ENCODE measurements at places on chromosomes 11 and 22. TPM values are rescaled to one million over a fixed set of nuclear protein-coding genes. Genes with fewer than 3 reads are reported as not detected.

RAB30 gene
- 15.2 TPM for total RNA-seq

GRCh38 chr11:41997844-41998401, 538.5 kb upstream of the LRRC4C start:
- H3K27me3 ChIP-seq: no peaks in the 10 kb centered on the region
- H3K4me1 ChIP-seq: no peaks in the 10 kb centered on the region
- no peak overlapping the region for H3K4me3 ChIP-seq
- H3K36me3 ChIP-seq: no peaks in the 10 kb centered on the region
- no peak for DNase-seq

DNA sequence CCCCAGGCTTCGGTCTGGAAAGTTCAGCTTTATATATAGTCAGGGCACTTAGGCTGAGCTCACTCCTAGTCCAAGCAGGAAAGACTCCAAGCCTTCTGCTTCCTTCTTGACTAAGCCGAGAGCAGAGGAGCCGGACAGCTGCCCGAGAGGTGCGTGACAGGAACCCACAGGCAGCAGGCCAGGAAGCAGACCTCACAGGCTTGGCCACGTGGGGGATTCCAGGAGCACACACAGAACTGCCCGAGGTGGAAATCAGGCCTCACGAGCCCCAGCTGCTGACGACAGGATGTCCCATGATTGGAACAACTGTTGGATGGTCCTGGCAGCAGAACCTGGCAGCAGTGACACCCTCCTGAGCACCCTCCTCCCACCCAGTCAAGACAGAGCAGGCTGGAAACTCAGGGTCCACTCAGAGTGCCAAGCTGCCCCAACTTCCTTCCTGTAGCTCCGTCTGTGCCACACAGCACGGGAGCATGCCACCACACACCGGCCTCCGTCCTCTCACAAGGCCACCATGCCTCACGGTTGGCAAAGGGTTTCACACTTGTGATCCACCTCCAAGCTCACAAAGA, 5.4 kb downstream of the PLA2G6 start:
- peak overlapping the region; percentile 79 for H3K27ac ChIP-seq
- DNase-seq: peak; percentile 46
- no peaks in the 10 kb centered on the region for H3K36me3 ChIP-seq
- no peak overlapping the region for H3K4me3 ChIP-seq
- H3K4me1 ChIP-seq: peaks cover 13% of the 10 kb centered on the region

DNA sequence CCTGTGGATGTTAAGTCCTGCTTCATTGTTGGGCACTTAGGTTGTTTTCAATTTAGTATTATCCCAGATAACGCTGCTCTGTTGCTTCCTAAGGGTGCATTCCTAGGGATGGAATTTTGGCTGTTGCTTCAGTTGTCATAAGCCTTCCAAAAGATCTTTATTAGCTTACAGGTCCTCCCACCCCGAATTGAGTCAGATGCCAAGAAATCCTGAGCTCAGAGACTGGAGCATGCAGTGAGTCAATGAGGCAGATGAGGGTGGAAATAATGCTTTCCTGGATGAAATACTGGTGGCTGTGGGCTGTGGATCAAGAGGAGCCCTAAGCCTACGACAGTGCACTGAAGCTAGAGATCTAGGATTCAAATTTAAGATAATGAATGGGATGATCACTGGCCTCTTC, 10.7 kb upstream of the IL18BP start:
- H3K4me3 ChIP-seq: no peak overlapping the region
- no peaks in the 10 kb centered on the region for H3K4me1 ChIP-seq
- peaks cover 18% of the 10 kb centered on the region for H3K36me3 ChIP-seq
- no peaks in the 10 kb centered on the region for H3K27me3 ChIP-seq
- no peak overlapping the region for H3K27ac ChIP-seq

ACAD8 gene
- total RNA-seq: 28.1 TPM

DNA sequence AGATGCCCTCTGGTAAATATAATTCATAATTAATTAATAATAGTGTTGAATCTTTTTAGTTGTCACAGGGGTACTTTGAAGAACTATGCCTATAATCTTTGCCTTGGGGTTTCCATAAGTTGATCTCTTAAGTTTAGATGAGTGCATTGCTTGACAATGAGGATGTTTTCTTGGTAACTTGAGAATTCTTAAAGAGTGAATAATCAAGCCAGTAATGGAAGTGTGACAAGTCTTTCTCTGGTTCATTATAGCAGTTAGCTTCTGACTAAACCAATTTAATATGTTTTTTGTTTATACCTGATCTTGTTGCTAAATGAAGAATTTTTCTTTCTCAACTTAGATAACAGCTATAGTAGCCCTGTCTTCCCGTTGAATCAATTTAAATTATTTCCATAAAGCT, 46.2 kb downstream of the ATXN10 start:
- H3K4me3 ChIP-seq: no peak overlapping the region
- H3K27ac ChIP-seq: no peak overlapping the region
- DNase-seq: no peak
- H3K4me1 ChIP-seq: peaks cover 9% of the 10 kb centered on the region
- H3K36me3 ChIP-seq: no peaks in the 10 kb centered on the region
- no peaks in the 10 kb centered on the region for H3K27me3 ChIP-seq

- no peaks in the 10 kb centered on the region for H3K36me3 ChIP-seq
- no peaks in the 10 kb centered on the region for H3K4me1 ChIP-seq
- DNase-seq: no peak
- H3K27ac ChIP-seq: no peak overlapping the region
- H3K27me3 ChIP-seq: no peaks in the 10 kb centered on the region
Observed at GRCh38 chr11:79492008-79492407, 51.2 kb upstream of the TENM4 start.

- DNase-seq: no peak
- H3K36me3 ChIP-seq: no peaks in the 10 kb centered on the region
- H3K27me3 ChIP-seq: no peaks in the 10 kb centered on the region
- no peaks in the 10 kb centered on the region for H3K4me1 ChIP-seq
- H3K4me3 ChIP-seq: no peak overlapping the region
Observed at GRCh38 chr11:47941907-47942558, 38.3 kb upstream of the PTPRJ start.

DNA sequence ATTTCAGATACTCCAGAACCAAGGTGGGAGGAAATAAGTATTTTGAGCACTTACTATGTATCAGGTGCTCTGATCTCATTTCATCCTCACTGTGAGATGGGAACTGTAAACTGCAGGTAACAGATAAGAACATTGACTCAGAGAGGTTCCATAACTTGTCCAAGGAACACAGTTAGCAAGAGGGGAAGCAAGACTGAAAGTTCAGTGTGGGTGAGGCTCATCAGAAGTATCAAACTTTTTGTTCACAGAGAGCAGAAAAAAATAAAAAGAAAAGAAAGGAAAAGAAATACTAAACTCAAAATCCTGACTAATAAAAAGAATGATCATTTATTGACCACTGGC, 37.1 kb downstream of the RAB30 start:
- DNase-seq: no peak
- no peak overlapping the region for H3K27ac ChIP-seq
- no peaks in the 10 kb centered on the region for H3K27me3 ChIP-seq
- no peaks in the 10 kb centered on the region for H3K4me1 ChIP-seq
- no peaks in the 10 kb centered on the region for H3K36me3 ChIP-seq

MN1 gene
- total RNA-seq: 3.2 TPM

- no peaks in the 10 kb centered on the region for H3K27me3 ChIP-seq
- no peak overlapping the region for H3K27ac ChIP-seq
- no peak overlapping the region for H3K4me3 ChIP-seq
- DNase-seq: no peak
Observed at GRCh38 chr22:46491946-46492345, 45.5 kb downstream of the CELSR1 start.

DNA sequence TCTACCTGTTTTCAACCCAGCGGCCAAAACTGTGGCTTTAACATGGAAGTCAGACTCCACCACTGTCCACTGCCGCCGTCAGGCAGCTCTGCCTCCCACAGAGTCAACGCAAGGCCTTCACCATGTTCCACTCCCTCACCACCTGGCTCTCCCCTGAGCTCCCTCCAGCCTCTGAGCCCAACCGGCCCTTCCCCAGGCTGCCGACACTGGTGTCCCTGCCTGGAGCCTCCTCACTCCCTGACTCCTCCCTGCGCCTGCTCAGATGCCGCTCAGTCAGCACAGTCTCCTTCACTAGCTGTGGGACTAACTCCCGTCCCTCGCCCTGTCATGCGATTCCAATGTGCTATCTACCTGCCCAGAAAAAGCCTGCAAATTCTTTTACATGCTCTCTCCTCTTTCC, 16.3 kb downstream of the SULT4A1 start:
- no peak overlapping the region for H3K27ac ChIP-seq
- H3K4me1 ChIP-seq: no peaks in the 10 kb centered on the region
- no peak for DNase-seq
- H3K27me3 ChIP-seq: no peaks in the 10 kb centered on the region
- H3K36me3 ChIP-seq: no peaks in the 10 kb centered on the region

DNA sequence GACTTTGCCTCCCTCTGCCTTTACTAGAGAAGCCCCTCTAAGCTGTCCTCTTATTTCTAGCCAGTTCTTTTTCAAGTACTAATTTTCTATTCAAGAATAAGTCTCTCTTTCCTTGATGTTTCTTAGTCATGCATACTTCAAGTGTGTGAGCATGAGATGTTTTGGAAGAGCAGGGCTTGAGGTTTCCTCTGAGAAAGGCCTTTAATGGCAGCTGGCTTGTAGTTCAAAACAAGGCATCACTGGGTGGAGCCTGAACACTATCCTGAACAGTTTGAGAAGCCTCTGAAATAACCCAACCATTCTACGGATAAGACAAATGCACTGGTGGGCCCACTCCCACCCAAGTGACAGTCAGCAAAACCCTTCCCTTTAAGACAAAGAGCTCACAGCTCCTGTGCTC, 37.6 kb downstream of the CLDN25 start:
- H3K27me3 ChIP-seq: no peaks in the 10 kb centered on the region
- H3K27ac ChIP-seq: no peak overlapping the region
- H3K36me3 ChIP-seq: peaks cover 4% of the 10 kb centered on the region
- no peaks in the 10 kb centered on the region for H3K4me1 ChIP-seq

DNA sequence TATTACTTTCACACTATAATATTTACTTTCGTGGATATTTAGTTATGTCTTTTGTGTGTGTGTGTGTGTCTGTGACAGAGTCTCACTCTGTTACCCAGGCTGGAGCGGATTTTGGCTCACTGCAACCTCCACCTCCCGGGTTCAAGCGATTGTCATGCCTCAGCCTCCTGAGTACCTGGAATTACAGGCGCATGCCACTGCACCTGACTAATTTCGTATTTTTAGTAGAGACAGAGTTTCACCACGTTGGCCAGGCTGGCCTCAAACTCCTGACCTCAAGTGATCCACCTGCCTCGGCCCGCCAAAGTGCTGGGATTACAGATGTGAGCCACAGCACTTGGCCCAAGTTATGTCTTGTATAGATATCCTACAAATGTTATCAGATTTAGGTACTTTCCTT, 9.9 kb downstream of the PISD start:
- H3K4me1 ChIP-seq: no peaks in the 10 kb centered on the region
- H3K4me3 ChIP-seq: no peak overlapping the region
- H3K36me3 ChIP-seq: no peaks in the 10 kb centered on the region
- DNase-seq: no peak

GNAZ gene
- total RNA-seq: 5.7 TPM

GRCh38 chr11:12253843-12254281, 123.5 kb upstream of the PARVA start:
- no peak overlapping the region for H3K4me3 ChIP-seq
- no peak overlapping the region for H3K27ac ChIP-seq
- H3K36me3 ChIP-seq: peaks cover 4% of the 10 kb centered on the region
- no peaks in the 10 kb centered on the region for H3K4me1 ChIP-seq
- no peaks in the 10 kb centered on the region for H3K27me3 ChIP-seq
- DNase-seq: no peak

DNA sequence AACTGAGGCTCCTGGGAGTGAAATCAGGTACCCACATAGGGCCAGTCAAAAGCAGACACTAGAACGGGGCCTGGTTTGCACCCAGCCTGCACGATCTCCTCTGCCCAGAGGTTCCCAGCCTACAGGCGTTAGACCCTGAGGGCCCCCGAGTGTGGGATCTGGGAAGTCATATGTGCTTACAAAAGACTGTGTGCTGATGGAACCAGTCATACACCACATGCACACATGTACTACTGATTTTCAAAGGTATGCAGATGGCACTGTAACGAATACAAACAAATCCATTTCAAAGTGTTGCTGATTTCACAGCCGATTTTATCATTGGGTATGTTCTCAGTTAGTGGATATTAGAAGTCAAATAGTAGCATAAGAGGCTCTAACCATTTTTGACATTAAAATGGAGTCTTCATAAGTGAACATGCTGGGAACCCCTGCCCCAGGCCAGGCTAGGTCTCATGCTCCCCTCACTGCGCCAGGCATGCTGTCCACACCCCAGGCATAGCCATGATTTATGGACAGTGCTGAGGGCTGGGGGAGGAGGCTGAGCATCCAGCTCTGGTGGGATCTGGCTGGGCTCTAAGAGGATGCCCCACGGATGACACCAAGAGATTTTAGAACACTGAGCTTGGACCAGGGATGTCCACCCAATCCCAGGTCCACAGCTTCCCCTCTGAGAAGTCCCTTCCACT, 38.6 kb upstream of the LRRC32 start:
- no peaks in the 10 kb centered on the region for H3K27me3 ChIP-seq
- no peak overlapping the region for H3K27ac ChIP-seq
- H3K36me3 ChIP-seq: no peaks in the 10 kb centered on the region
- no peak overlapping the region for H3K4me3 ChIP-seq

DNA sequence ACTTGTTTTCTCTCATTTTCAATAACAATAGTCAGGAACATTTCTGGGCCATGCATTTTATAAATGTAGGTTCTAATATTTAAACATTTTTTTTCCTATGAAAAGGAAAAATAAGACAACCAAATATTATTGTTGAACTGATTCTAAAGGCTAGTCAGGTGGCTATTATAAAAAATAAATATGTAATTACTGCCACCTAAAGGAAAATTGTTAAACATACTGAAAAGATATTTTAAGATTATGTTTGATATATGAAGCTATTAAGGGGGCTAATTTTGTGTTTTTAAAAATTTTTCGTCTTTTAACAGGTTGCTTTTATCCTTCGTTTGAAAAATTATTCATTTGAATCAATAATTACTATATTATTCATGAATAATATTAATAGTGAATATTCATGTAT, 62.2 kb upstream of the FDX1 start:
- H3K4me1 ChIP-seq: no peaks in the 10 kb centered on the region
- H3K4me3 ChIP-seq: no peak overlapping the region
- DNase-seq: no peak
- no peaks in the 10 kb centered on the region for H3K27me3 ChIP-seq

DNA sequence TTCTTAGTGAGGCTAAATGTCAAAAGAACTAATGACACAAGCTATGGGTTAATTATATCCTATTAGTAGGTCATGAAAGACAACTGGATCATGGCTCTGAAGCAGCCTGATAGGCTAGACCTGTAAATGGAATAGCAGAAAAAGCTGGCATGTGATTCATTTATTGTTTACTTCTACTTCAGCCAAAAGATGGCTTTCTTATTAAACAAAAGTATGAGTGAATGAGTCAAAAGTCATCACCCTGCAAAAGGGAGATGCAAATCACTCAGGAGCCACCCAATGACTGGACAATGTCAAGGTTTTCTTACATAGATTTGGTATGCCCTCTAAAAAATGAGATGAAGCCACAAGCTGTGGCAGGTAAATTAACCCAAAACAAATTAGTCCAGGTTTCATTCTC, 138.0 kb downstream of the TRPC6 start:
- H3K4me1 ChIP-seq: peaks cover 4% of the 10 kb centered on the region
- no peaks in the 10 kb centered on the region for H3K27me3 ChIP-seq
- H3K4me3 ChIP-seq: no peak overlapping the region
- H3K27ac ChIP-seq: no peak overlapping the region

Data from kidney (tissue), 22 donors.